Caco-2 (cell line): ENCODE measurements at places on chromosomes 7 and 10.

GRCh38 chr7:129391546-129392171, 42.6 kb upstream of the STRIP2 start:
- no peak for DNase-seq

GRCh38 chr7:81857385-81857784, 87.5 kb upstream of the HGF start:
- no peak for DNase-seq

DNA sequence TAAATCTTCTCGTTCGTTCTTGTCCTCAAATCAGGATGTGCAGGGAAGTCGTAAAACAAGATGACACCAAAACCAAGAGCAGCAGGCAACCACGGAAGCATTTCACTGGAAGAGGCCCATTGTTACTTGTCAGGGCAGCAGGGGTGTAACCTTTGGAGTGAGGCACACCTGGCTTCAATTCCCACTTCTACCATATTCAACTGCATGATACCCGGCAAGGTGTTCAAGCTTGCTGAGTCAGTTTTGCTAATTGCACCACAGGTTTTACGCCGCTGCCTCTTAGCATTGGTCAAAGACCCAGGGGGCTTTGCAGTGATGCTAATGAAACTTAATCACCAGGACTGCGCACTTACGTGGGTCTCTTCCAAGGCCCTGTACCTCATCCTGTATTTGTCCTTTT, 50.0 kb upstream of the PTER start:
- DNase-seq = no peak

DNA sequence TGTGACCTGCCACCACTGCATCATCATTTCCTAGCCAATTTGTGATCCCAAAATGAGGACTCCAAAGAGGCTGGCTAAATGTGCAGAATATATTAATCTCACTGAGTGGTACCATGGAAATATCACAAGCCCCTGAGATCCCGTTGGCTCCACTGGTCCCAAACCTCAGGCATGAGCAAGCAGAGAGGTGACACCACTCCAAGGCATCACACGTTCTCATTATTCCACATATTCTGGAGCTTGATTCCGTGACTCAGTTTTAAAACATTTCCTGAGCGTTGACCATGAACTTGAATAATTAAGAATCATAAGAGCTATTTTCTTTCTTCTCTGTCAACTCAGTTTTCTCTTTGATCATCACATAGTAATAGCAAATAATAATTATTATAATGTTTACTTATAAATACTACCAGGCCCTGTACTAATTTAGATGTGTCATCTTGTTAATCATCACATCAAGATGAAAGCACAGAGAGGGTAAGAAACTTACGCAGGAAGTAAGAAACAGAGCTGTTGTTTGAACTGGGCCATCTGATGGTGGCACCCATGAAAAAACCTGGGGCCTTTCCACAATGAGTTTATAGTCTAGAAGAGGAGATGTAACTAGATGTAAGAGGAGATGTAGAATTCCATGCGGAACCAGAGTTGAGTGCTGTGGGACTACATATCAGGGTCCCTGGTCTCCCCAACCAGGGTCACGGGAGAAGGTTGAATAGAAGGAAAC, 3.5 kb downstream of the APBB1IP start:
- DNase-seq = no peak

DNA sequence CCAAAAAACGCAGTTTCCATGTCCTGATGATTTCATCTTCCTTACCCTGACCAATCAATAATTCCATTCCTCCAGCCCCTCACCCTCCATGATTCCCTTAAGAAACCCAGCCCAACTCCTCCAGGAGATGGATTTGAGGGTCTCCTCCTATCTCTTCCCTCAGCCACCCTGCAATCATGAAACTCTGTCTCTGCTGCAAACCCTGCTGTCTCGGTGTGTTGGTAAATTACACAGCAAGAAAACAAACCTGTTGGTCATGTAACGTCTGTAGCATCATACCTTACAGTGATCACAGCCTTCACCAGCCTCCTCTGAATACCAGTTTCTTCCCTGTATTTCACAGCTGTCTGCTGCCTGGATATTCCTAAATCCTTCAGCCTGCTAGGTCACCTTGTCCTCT, 300.7 kb upstream of the NEBL start:
- no peak for DNase-seq

GRCh38 chr7:100604028-100604975, 2.1 kb downstream of the PCOLCE start:
- peak; percentile 89 for DNase-seq

DNA sequence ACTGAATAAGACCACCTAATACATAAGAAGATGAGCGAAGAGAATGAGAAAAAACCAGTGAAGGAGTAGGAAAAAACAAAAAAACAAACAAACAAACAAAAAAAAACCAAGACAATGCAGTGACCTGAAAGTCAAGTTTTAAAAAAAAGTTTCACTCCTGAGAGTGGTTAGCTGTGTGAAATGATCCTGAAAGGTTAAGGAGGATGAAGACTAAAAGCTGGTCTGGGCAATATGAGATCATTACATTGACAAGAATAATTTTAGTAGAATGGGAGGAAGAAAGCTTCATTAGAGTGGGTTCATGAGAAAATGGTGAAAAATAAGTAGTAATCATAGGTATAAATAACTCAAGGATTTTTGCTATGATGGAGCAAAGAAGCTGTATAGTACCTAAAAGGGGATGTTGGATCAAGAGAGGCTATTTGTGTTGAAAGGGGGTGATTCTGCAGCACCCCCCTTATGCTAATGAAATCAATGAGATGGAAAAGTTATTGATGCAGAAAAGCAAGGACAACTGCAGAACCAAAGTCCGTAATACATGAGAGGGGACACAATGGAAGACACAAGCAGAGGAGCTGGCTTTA, 80.2 kb downstream of the KMT2C start:
- DNase-seq = no peak

GRCh38 chr10:101775273-101776160, at the start of gene FGF8:
TSS of gene FGF8 (minus strand) at chr10:101776114. CDS start at chr10:101775900, 214 bp downstream.
- DNase-seq = peak; percentile 21

DNA sequence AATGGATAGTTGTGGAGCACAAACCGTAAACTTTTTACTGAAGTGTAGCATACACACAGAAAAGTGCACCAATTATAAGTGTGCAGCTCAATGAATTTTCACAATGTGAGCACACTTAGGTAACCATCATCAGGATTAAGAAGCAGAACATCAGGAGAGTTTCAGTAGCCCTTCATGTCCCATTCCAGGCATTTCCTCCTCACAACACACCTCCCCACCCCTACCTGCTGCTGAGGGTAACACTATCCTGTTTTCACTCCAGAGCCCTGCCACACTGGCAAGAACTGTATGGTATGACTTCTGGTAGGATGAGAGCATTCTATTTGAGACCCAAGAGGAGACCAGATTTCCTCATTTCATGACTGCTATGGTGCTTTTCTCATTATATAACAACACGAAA, 166.5 kb downstream of the PPP1R3A start:
- DNase-seq = no peak

DNA sequence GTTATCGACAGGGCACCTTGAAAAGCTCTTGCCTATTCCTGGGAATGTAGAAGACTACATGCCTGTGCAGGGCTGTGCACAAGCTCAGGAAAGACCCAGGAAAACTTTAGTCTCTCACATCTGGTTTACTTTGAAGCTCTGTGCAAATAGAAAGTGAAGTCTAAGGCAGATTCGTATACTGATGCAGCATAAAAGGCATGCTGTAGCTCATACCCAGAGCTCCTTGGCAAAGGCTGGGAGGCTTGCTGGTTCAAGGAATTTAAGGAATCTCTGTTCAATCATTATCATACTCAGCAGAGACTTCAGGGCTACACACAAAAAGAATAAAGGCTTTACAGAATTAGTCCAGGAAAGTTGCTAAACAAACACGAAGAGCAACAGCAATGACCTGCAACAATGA, 192.0 kb downstream of the OTUD1 start:
- no peak for DNase-seq

GRCh38 chr7:88105231-88105630, 114.6 kb downstream of the SRI start:
- no peak for DNase-seq

- DNase-seq = no peak
Measured at GRCh38 chr10:19902456-19902855, 86.2 kb downstream of the PLXDC2 start.

DNA sequence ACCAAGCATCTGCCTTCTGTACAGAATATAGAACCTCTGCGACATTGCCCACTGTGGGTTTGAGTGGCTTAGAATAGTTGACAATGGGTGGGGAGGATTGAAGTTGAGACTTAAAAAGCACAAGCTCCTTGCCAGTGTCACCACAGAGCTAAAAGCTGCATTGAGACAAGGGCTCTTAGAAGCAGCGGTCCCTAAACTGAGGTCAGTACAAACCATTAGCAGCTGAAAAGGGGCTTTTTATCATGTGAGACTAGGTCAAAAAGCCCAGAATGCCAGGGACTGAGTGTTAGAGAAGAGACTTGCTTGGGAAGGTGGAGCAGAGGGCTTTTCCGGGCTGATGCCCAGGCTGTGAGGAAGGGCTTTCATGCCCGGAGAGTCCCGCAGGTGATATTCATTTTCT, 91.3 kb downstream of the POU6F2 start:
- DNase-seq = no peak

DNA sequence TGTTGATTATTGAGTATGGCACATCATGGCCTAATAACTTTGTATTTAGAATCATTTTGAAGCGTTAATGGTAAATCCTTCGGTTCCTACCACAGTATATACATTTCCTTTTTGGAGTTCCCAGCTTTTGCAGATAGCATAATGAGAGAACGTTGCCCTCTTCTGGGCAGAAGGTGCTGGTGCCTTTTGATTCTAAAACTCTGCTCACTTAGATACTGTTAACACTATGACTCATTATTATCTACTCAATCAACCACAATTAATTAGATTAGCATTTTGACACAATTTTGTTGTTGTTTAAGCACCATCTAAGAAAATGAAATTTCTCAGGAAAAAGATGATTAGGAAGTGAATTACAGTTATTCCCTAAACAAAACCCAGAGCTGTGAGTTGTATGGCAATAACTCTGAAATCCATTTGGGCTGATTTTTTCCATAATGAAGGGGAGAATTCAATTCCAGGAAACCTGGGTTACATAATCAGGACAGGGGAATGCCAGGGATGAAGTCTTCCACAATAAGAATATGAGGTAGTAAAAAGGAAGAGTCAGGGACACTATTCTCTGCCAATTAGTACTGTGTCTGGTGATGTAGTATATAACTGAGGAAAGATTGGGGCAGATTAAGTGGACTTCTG, 11.5 kb upstream of the DLD start:
- no peak for DNase-seq

DNA sequence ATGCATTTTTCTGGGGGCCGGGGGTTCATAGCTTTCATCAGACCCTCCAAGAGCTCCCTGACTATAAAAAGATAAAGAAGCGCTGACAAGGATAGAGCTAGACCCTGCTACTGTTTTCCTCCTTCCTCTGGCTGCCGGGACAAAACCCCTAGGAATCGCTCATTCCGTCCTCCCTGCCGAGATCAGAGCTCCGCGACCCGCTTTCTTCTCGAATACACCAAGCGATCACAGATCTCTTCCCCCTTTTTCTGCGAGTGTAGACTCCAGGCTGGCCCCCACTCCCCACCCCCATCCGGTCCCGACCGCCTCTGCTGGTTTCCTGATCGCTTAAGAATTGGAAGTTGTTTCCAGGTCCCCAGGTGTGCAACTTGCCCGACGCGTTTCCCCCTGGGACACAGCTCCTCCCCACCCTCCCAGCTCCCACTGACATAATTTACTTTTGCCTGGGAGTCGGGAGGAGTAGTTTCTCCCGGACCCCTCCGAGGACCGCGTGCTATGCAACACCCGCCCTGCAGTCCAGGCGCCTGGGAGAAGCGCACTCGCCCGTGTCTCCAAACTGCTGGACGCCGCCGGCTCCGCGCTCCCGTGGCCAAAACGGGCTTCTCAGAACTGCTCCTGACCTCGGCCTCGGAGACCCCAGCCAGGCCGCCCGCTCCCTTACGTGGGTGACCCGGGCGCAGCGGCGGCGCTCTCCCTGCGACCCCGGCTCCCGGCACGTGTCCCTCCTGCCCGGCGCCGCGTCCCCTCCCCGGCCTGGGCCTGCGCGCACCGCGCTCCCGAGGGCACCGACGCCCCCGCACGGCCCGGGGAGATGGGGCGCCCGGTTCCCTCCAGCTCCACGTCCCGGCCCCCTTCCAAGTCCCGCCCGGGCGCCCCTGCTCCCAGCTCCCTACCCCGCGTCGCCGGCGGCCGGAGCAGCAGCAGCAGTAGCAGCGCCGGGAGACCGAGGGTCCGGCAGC, 552 bp downstream of the IL15RA start:
- no peak for DNase-seq

- DNase-seq = no peak
Measured at GRCh38 chr10:88118729-88119128, 255.3 kb downstream of the PTEN start.

GRCh38 chr10:78215645-78216044, 182.0 kb downstream of the RPS24 start:
- DNase-seq = no peak
